LNCaP clone FGC (cell line): ENCODE measurements at places on chromosomes 4 and X.

DNA sequence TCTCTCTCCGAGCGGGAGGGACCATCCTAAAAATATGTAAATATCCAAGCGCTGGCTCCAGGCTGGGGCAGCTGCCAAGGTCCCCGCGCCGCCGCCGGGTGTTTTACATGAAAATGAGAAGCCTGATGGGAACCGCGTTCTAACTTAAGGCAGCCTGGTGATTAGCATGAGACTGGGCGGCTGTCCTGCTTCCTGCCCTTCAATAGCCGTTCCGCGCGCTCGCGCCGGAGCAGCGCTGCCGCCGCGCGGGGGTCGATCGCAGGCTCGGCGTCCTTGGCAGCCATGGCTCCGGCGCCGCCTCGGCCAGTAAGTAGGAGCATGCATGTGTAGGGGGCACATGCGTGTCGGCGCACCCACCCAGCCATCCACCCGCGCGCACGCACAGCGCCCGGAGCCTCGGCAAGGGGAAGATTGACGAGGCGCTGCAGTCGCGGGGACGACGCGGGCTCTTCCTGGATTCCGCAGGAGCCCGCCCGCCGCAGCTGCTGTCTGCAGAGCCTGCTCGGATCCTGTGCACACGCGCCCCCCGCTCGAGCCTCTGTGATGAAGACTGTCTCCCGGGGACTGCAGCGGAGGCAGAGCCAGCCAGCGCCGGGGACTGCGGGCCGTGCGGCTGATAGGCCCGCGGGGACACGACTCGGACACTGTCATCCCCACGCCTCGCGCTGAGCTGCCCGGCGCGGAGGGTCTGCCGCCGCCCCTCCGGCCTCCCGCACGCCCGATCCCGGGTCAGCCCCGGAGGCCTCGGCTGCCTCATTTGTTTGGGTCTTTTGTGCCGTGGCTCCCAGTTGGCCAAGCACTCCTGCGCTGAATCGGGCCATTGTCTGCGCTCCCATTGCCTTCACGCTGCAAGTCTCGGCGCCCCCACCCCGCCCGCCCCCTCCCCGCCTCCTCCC is 734 bp downstream of the STOX2 start:
- no peak for DNase-seq

- no peak for DNase-seq
Observed at GRCh38 chrX:73922856-73923455, 360.0 kb downstream of the CHIC1 start.

- no peak for DNase-seq
Observed at GRCh38 chr4:13267091-13267490, 217.0 kb downstream of the RAB28 start.

DNA sequence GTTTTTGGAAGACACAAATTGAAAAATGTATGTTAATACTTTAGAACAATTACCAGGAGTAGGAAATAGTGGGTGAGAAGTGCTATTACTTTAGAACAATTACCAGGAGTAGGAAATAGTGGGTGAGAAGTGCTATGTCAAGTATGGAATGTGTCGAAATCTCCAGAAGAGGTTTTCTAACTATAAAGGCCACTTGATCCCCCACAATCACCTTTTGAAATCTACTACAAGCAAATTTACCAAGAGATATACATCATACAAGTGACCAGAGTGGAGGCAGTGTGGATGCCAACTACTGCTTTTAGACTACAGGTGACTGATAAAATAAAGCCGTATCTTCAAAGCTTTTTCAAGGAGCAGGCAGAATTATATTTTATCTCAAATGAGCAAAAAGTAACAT is 43.1 kb downstream of the MAB21L2 start:
- no peak for DNase-seq

DNA sequence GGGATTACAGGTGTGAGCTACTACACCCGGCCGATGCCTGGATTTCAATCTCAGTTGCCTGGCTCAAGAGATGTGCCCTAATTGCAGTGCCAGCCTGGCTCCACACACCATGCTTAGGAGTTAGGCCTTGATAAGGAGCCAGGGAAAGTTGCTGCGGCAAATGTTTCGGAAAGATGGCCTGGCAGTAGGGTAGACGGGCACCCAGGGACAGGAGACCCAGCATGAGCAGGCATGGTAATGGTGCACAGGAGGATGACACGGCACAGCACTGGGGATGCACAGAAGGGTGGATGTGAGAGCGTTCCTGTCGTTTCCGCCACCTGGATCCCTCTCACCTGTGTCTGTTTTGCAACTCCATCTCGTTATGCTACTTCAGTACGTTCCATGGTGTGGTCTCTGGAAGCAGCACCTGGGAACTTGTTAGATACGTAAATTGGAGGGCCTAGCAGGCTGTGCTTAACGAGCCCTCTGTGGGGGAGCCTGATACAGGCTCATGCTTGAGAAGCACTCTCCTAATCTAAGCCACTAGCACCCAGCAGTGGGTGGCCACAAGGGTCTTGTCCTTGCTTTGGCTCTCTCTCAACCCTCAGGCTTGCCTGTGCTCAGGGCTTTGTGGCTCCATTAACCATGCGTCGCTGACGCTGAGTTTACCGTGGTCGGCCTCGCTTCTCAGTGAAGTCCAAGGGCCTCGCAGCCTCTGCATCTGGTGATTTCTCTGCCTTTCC is 20.3 kb downstream of the RNF4 start:
- no peak for DNase-seq
